GM23248 (cell line): ENCODE measurements at places on chromosomes 5 and 9.

DNA sequence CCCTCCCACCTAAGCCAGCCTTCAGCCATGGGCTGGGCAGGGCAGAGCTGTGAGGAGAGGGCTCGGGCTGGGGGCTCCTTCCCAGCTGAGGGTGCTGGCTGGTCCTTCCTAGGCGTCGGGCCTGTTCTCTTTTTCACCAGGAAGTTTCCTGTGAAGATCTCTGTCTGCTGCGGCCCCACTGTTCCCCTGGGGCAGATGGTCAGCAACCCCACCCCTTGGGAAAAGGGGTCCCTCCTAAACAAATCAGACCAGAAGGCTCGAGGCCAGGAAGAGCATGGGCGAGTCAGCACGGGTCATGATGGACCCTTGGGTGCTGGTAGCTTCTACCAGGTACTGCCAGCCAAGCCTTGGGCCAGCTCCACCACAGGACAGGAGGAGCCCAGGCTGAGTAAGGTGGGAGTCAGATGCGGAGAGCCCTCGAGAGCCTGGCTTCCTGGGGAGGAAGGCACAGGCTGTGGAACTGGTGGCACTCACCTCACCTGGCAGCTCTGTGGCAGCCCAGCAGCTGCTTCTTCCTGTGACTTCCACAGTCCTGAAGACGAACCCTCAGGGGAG is 3.5 kb downstream of the CACNA1B start:
- DNase-seq: no peak

DNA sequence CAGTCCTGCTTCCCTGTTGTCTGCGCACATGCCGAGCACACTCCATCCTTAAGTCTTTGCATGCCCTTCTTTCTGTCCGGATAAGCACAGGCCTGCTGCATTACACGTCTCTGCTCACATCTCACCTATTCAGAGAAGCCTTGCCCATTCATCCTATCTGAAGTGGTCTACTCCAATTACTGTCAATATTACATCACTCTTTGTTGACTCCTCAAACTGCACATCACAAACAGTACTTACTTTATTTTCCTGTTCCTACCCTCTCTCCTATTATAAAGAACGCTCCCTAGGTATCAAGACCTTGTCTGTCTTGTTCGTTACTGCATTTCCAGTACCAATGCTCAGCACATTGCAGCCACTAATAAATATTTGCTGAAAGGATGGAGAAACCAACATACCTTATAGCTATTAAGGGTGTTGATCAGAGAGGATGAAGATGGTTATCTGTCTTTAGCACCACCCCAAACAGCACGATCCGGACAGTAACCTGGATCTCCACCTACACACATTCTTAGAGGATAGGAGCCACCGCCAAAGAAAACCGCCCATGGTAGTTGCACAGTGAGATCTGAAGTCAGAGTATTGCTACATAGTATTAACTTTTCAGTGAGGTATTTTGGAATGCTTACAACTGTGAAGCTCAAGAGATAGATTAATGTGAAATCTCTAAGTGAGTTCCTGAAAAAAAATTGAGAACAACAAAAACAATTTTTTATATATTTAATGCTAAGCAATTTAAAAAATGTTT is 1.6 kb upstream of the PRRC1 start:
- peak; percentile 7 for DNase-seq

GRCh38 chr9:1869843-1870242 is 145.3 kb upstream of the SMARCA2 start:
- peak; percentile 18 for DNase-seq

GRCh38 chr9:77851882-77852595 is 179.6 kb downstream of the GNAQ start:
- no peak for DNase-seq
